ENCODE measurements at places on chromosomes 1 and 21. TPM values are rescaled to one million over a fixed set of nuclear protein-coding genes. Genes with fewer than 3 reads are reported as not detected.

GRCh38 chr1:78839704-78840277 is 166.7 kb downstream of the ADGRL4 start:
- peak; percentile 45 for DNase-seq

DNA sequence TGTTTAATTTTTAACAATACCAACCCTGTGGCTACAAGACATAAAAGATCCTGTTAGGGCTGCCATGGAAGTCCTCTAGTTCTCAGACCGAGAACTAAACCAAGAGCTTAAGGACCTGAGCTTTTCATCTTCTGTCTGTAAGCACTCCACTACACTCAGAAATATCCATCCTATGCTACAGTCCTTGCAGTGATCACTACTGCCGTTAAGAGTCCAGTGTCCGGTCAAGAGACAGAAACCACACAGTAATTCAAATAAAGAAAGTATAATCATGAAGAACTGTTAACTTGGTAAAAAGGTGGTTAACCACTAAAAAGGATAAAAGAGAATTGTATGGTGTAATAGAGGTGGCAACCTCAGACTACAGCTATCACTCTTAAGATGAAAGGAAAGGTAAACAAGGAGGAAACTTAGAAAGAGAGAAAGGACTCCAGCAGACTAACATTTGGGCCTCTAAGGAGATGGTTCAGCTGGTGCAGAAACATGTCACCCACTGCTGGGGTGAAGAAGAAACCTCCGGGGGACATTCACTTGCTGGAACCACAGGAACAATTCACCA is 22.1 kb upstream of the PRDX6 start:
- DNase-seq: no peak

DNA sequence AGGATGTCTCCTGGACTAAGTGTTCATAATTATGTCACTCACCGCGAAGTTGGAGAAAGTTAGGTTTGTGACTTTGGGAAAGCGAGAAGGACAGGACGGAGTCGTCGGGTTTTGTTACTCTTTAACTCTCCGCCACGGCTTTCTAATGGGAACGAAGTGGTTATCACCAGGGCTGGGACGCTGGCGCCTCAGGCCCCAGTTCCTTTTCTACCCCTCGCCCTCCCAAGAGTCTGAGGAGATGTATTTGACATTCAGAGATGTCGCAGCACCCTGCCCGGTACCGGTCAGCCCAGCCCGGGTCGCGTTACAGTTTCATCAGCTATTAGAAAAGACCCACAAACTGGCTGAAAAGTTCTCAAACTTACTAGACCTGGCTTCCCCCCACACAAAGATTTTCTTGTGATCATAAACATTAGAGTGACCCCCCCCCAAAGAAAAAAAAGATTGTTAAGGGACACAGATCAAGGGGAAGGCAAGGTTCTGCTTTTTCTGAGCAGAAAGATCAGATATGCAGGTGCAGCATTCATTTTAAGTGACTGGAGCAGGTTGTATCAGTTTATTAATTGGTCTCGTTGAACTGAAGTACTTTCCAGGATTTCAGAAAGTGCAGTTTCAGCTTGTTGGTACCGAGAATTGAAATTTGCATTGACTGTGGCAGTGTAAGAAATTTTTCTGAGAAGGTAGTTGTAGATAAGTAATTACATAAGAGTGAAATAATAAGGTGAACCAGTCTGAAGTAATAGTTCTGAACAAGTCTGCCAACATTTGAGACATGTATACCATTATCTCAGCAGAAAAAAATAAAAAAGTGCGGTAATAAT is 859 bp upstream of the ZBTB18 start:
- DNase-seq: no peak

DNA sequence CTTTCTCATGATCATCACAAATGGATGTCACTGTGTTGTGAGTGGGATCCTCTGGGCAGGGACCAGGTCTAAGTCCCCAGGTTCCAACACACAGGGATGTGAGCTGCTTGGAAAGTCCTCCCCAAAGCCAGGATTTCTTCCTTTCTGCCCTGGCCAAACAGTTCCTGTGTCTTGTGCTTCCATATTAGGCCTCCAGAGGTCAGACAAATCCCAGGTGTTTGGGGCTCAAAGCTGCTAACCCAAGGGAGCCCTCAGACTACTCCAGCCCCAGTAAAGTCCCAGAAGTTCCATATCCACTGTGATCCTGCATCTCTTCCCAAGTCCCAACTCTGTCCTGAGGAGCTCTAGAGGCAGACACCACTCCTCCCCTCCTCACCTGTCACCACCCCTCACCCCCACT is 27.7 kb upstream of the MAGOH start:
- DNase-seq: no peak

DNA sequence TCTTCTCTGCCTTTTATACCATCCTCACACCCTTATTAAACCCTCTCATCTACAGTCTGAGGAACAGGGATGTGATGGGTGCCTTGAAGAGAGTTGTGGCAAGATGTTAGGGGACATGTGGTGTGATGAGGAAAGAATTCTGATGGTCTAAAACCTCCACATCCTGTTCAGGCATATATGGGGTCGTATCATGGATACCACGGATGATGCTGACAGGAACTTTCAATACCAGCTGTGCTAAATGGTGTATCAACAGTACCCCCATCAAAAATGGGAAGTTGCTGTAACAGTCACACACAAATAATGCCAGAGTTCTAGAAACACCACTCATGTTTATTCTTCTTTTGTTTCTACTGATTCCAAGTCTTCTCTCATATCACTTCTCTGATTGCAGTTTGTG is 12.9 kb downstream of the OR2T6 start:
- no peak for DNase-seq

DNA sequence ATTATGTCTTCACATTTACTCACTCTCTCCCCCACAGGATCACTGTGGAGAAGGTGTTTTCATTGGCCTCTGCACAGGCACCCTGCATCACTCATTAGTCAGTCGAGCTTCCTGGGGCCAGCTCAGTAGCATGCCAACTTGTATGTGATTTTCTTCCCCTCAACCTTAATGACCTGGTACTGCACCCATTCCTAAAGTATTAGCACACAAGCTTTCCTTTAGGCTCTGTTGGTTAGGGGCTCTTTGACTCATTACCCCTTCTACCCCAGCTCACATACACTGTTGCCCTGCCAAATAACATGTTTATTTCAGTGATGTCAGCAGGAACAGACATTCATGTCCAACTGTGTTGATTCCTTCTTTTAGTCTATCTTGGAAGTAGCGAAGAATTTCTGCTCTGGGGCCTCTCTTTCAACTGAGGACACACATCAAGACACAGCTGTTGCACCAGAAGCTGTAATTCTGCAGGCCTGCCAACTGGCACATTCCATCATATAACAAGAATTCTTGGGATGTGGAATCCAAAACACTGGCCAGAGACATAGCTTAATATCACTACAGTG is 603.5 kb upstream of the ADAMTS5 start:
- peak; percentile 92 for DNase-seq

DNA sequence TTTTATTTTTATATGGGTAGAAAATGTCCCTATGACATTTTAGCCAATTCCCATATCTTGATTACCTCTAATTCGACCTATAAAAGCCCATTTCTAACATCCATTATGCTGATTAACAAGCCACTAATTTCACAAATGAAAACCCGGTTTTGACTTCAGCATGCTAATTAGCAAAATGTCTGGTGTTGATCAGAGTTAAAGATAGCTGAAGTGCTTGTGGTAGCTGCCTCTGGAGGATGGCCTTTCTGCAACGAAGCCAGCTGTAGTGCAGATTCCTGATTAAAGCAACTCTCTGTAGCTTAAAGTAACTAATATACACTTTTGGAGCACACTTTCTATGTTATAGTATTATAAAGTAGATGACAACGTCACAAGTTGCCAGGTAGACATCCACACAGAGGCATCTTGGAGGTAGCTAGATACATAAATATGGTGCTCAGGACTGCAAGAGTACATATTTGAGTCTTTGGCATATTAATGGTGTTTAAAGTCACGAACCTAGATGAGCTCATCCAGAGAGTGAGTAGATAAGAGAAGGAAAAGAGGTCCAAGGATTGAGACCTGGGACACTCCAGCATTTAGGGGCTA is 239.5 kb downstream of the BRINP2 start:
- no peak for DNase-seq

DNA sequence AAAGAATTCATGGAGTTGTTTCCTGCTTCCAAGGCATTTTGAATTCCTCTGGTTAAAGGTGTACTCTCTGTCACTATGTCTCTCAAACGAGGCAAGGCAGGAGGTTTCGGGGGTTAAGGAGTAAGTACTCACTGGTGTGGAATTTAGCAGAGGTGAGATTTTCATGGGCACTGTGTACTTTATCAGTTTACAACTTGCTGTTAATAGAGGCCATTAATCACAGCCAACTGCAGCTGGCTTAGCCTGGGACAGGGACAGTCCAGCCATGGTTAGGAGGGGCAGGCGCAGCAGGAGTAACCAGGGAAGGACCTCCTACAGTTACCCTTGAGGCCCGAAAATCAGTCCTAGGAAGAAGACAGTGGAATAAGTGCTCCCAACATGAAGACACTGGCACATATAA is 18.1 kb upstream of the TMEM9 start:
- DNase-seq: no peak

GRCh38 chr1:183304440-183305107 is 113.6 kb downstream of the NMNAT2 start:
- no peak for DNase-seq

DNA sequence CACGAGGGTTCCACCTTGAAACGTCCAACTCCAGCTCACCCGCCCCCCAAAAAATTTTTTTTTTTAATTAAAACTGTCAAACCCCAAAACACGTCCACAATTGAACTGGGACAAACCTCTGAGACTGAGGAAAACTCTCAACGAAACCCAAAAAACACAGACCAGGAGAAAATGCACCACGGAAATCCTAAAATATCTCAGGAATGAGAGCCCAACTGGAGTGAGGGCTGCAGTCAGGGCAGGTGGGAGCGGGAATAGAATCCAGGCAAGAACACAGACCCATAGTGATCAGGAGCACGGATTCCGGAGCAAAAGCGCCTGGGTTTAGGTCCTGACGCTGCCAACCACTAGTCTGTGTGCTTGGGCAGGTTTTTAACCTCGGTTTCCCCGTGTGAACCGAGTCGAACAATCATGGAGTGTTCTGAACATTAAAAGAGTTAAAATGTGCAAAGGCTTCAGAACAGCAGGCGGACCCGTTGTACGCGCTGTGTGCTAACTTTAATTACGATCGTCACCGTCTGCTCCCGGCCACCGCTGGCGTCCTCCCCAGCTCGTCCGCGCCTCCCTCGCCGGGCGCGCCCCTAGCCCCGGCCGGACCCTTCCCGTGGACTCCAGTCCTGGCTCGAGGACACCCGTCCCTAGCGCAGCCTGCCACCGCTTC is 624 bp downstream of the ARHGAP29 start:
- DNase-seq: peak; percentile 53

- DNase-seq: no peak
Measured at GRCh38 chr21:44822484-44823178, 4.8 kb upstream of the SUMO3 start.

- DNase-seq: no peak
Measured at GRCh38 chr21:31030367-31031106, 7.7 kb downstream of the KRTAP19-8 start.

GRCh38 chr1:70486676-70487458 is 75.8 kb downstream of the CTH start:
- peak; percentile 88 for DNase-seq

DNA sequence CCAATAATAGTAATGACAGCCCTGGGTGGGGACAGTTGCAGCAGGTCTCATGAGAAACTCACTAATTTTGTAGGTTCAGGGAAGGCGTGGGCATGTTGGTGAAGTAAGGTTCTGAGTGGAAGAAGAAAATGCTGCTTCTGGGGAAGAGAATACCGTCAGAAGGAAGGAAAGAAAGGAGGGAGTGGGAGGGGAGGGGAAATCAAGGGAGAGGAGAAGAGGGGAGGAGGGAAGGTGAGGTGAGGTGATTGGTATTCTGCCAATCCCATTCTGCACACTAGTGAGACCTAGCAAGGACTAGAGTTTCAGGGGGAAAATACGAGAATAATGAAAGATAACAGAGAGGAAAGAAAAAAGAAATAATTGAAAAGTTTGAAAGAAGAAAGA is 32.4 kb upstream of the MGST3 start:
- DNase-seq: no peak

DNA sequence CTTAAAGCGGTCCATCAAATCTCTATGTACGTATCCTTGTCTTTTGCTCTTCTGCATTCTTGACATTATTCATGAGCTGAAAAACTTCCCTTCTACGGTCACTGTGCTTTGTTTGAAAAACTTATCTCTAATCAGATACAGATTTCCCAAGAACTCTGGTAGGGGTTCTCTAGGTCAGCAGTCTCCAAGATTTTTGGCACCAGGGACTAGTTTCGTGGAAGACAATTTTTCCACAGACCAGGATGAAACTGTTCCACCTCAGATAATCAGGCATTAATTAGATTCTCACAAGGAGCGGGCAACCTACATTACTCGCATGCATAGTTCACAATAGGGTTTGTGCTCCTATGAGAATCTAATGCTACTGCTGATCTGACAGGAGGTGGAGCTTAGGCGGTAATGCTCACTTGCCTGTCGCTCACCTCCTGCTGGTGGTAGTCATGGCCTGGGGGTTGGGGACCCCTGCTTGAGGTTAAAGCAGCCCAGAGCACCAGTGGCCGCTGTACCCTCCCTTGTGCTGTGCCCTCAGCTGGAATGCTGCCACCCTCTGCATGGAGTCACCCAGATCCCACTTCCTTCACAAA is 30.8 kb downstream of the AK2 start:
- no peak for DNase-seq

GRCh38 chr1:21517161-21517589 is 8.0 kb downstream of the ALPL start:
- DNase-seq: no peak

DNA sequence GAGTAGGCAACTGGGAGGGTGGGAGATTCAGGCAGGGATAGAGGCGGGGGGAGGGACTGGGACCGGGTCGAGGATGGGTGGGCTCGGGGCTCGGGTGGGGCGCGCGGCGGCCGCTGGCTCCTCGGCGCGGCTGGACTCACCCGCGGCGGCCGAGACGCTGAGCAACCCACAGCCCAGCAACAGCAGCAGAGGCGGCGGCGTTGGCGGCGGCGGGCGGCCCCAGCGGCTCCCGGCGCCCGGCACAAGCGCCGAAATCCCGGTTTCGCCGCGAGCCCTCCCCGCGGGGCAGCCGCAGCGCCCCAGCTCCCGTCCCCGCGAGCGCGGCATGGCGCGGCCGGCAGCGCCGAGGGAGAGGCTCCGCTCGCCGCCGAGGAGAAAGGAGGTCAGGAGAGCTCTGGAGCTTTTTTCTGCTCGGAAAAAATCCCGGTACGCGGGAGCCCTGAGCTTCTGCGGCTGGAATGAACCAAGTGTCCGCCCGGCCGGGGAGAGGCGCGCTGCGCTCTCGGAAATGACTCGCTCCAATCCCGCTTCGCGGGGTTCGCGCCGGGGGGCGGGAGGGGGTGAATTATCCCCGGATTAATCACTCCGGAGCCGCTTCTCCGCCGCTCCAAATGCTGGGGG is at the start of gene CSMD2:
Gene CSMD2, minus strand, starts transcription at position 460 of the 621 bp plus-strand sequence. Its CDS starts 133 bp downstream, at position 327.
- no peak for DNase-seq

- DNase-seq: no peak
Measured at GRCh38 chr1:1547011-1547410, 6.6 kb upstream of the TMEM240 start.

The GNB1 gene
- 162 TPM for polyA plus RNA-seq

The FALEC gene
- 1.2 TPM for polyA plus RNA-seq

The LIX1L gene
- 31.7 TPM for polyA plus RNA-seq

The TDRD10 gene
- polyA plus RNA-seq: 2.2 TPM

The KLF17 gene
- polyA plus RNA-seq: 0.20 TPM

The TFF1 gene
- polyA plus RNA-seq: not detected

Measured in muscle of arm (tissue), 14 donors.